ENCODE measurements at places on chromosomes 5 and 9. TPM values are rescaled to one million over a fixed set of nuclear protein-coding genes. Genes with fewer than 3 reads are reported as not detected.

Gene OR2S2
- not detected for total RNA-seq

Gene RIC1
- 14.1 TPM for total RNA-seq

Gene ZDHHC21
- total RNA-seq = 14.5 TPM

Gene INSYN2B
- not detected for total RNA-seq

Gene GFPT2
- total RNA-seq = 1.1 TPM

Gene IQGAP2
- total RNA-seq = 4.2 TPM

Gene RMI1
- 6.7 TPM for total RNA-seq

Gene OCLN
- total RNA-seq = 58.1 TPM

Gene DUSP1
- 101 TPM for total RNA-seq

Gene FBN2
- total RNA-seq = 1.00 TPM

Gene CCDC152
- total RNA-seq = not detected

Gene HINT2
- total RNA-seq = 30.2 TPM

Gene TSSK1B
- 0.48 TPM for total RNA-seq

Gene LECT2
- total RNA-seq = not detected

Gene QRFP
- total RNA-seq = not detected

Gene SARDH
- 0.12 TPM for total RNA-seq

Gene GABRA1
- total RNA-seq = not detected

Measured in esophagus mucosa (tissue), 1 donor.